Activated CD4-positive, alpha-beta memory T cell treated with anti-CD3 and anti-CD28 coated beads for 36 hours (primary cell): ENCODE measurements at places on chromosomes 4 and X. TPM values are rescaled to one million over a fixed set of nuclear protein-coding genes. Genes with fewer than 3 reads are reported as not detected.

- no peak for DNase-seq
Measured at GRCh38 chr4:37602454-37603069, 83.6 kb downstream of the RELL1 start.

- no peak for DNase-seq
Measured at GRCh38 chr4:157701695-157701994, 471.2 kb downstream of the GASK1B start.

GRCh38 chrX:150361777-150362351 is 1.3 kb upstream of the MAMLD1 start:
- peak; percentile 41 for DNase-seq

DNA sequence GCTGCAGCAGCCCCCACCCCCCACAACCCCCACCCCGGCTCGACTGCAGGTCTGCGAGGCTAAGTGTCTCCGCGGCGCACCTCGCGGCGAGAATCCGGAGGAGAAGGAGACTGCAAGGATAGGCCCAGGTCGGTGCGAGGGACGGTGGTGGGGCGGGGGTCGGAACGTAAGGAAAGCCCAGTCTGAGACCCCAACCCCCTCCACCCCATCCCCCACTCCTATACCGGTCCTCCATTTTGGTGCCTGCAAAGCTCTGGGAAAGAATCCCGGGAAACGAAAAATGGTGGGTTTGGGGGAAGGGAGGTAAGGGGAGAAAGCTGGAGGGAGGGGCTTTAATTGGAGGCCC is 614 bp downstream of the BEX3 start:
- DNase-seq, result no peak

TMPRSS11F gene
- total RNA-seq, result not detected

GAGE12F gene
- total RNA-seq, result not detected

SERPINA7 gene
- total RNA-seq, result not detected

MAGEA9B gene
- total RNA-seq, result not detected

BST1 gene
- 0.19 TPM for total RNA-seq

GRCh38 chrX:10121787-10122186 is 35.0 kb upstream of the CLCN4 start:
- no peak for DNase-seq

SLIT2 gene
- total RNA-seq, result not detected

DNA sequence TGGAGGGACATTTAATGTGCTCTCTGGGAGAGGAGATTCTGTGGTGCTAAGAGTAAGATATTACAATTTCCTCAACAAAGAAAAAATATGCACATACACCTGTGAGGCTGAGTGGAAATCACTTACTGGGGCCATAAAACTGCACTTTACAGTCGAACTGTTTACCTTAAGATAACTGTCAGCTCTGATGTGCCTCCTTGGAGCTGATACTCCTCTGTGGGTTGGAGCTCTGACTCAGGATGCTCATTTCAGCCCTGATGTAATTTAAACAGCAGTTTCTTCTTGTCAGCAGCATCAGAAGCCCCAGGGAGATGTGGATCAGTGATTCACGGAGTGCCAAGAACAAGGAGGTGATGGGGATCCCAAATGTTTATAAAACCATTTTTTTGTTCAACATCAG is 241.9 kb upstream of the SFRP2 start:
- DNase-seq, result no peak

DNA sequence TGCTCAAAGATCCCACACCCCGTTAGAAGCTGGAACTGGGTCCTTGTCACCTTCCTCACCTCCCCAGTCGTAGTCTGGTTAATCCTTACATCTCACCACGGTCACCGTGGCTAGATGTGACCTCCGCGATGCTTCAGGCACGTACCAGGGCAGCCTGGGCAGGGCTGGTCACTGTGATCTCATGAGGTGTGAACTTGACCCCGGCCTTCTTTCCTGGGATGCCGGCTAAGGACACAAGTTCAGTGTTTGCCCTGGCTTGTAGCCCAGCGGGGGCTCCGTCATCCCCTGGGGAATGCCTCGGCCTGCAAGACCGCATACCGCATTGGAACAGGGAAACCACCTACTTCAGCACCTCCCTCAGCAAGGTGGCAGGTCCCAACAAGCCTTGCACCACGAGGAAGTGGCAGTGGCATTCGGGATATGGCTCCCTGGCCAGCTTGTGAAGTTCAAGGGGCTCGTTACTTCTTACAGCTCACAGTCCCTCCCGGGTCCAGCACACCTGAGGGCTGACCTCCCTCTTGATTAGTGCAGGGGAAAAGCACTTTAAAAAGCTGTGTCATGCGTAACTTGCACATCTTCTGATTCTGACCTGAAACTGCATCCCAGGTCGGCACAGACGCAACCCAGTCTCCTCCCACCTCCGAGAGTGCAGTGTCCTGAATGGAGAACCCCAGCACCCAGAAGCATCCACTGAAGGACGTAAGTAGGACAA is 25.9 kb downstream of the NOP14 start:
- DNase-seq, result peak; percentile 72

FAM9B gene
- not detected for total RNA-seq

GRCh38 chrX:63963095-63963784 is 178.2 kb upstream of the ARHGEF9 start:
- no peak for DNase-seq

- DNase-seq, result no peak
Measured at GRCh38 chr4:15521442-15522039, 51.9 kb downstream of the CC2D2A start.

GRCh38 chr4:146238107-146238506 is 23.8 kb downstream of the REELD1 start:
- no peak for DNase-seq

DNA sequence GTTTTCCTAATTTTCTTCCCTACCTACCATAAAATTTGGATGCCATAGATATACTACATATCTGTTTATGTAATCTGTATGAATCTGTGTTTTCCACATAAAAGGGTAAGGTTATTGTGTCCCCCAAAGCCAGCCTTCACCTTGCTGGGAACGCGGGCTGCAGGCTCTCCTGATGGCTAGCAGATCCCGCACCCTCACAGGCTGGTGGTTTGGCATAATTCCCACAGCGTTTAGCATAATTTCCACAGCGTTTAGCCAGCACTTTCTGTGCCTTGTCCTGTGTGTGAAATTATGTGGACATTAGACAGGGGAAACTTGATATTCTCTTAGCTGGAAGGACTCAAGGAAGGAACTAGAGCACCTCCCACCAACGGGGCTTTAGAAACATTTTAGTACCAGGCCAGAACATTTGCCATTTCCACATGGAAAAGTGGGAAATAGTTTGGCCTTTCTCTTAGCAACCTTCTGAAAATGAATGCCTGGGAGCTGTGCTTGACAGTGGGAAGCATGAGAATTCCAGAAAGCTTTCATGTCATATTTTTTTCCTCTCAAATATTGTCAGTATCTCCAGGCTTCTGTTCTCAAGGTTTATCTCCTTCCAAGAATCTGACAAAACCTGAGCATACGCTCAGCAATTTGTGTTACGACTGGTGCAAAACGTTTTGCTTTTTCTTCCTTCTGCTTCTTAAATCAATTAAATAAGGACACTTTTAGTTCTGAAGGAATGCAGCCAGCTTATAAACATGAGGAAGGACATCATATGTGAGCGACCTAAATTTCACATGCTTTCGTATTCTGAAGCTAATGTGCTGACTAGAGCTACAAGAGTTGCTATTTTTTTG is 67.9 kb downstream of the STK32B start:
- DNase-seq, result no peak
